ENCODE measurements at places on chromosomes 3 and 15.
A peak's percentile ranks its signal among the peaks of the same experiment; 100 is the strongest.

GRCh38 chr3:36303286-36303685, 77.0 kb upstream of the STAC start:
- no peak for DNase-seq

DNA sequence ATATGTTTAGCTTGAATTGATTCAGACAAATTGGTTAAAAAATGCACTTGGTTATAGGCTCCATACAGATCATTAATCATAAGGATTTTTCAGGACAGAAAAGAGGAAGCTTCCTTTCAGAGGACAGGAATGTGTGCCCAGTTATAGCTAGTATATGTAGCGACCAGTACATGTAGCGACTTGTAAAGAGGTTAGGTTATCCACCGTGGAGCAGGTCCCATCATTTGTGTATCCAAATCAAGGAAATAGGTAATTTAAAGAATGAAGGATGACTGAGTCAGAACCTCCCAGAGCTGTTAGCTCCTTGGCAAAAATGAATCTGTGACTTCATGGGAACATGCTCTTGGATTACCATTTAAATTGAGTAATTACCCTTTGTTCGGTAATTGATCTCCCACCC, 15.8 kb upstream of the P2RY12 start:
- no peak for DNase-seq

DNA sequence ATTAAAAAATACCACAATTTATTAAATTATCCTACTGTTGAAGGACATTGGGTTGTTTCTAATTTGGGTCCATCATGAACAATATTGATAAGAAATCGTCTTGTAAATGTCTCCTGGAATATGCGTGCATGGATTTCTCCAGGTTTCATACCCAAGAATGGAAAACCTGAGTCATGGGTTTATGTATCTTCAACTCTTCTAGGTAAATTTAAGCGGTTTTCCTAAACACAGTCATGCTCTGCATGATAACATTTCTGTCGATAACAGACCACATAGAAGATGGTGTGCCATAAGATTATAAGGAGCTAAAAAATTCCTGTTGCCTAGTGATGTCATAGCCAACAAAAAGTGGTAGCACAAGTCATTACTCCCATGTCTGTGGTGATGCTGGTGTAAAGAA, 39.9 kb upstream of the SCN5A start:
- DNase-seq = no peak

DNA sequence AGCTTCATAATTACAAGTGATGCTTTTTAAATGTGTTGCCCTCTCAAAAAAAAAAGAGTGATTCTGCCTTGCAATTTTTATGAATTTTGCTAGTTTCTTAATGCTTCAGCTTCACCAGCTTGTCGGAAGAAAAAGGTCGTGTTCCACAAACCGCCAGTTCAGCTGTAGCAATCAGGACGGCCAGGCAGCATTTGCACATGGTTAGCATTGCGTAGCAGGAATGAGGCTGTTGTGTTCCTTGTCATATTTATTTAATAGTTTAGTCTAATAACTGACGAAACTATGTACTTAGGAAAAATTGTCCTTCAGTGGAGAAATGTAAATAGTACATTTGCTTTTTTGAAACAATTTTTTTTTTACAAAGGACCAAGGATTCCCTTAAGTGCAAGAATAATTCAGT, 64.9 kb upstream of the SELENOK start:
- no peak for DNase-seq

DNA sequence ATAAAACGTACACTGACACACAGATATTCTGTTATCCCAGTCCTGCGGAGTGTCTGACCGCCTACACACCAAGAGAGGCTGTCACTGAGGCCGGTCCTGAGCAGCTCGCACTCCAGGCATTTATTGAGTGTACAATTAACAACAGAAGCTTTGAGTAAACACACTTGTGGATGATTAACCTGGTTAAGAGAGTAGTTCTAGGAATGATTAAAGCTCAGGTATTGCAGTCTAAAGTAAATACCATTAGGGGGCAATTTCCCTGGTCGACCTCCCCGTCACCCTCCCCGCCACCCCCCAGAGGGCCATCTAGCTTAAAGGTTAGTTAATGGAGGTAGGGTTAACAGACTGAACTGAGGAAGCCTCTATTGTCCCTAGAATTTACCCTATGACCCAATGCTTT, 1278.5 kb downstream of the NSUN3 start:
- DNase-seq = no peak

GRCh38 chr3:80040067-80040466, 272.3 kb upstream of the ROBO1 start:
- DNase-seq = no peak

DNA sequence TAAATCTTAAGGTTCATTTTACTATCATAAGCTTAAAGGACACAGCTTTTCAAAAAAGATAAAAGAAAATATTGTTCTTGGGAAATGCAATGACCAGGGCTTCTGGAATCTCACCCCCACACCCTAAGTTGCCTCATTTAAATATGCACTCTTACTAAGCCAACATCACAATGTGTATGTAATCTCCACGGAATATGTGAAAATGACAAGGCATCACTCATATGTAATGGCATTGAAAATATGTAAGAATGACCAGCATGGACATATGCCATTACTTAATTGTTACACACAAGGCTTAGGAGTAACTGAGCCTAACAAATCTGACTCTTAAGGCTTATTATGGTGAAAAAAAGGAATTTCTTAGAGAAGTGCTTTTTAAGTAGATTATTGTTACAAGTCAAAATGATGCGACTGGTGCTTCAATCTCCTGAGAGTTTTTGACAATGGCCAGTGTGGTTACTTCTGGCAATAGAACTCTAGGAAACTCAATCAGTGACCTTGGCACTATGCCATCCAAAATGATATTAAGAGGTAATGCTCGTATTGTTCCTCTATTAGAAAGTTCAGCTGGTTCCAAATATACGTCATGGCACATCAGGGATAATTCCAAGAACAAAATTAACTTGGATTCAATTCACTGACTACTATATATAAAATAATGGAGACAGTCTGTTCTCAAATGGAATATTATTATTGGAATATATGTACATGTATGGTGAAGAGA, 290.0 kb upstream of the PLSCR5 start:
- no peak for DNase-seq

DNA sequence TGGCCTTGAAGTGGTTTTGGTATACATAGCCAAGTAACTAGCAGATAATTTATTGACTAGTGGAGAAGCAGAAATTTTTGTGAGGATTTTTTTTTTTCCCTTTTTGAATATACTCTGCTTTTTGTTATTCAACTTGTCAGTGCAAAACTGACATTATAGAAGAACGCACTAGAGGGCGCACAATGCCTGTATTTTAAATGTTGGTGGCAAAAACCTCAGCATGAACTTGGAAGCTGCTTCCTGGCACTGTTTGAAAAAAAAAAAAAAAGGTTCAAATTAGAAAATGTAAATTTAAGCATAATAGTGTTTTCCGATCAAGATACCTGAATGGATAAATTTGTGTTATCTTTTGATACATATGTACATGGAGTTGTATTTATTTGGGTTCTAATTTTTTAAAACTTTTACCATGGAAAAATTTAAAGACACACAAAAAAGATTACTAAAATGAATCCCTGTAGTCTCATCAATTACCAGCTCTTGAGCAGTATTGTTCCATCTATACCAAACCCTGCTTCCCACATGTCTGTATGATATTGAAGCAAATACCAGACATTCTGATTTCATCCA, 56.0 kb downstream of the SLC25A26 start:
- peak; percentile 69 for DNase-seq

- DNase-seq = no peak
Measured at GRCh38 chr3:5317557-5317956, 130.1 kb downstream of the EDEM1 start.

DNA sequence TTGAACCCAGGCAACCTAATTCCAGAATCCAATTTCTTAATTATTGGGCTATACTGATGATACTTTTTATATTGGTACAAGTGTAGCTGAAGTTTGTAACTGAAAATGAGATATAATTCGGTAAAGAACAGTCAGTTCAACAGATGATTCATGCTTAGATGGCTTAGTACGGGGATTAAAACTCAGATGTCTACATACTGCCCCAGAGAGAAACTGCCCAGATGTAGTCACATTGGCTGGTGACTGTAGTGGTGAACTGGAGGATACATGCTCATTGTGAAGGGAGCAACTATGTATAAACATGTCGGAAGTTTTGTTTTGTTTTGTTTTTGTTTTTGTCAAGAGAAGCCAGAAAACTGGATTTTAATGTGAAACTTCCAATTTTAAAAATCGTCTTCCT, 179.6 kb downstream of the ADAMTSL3 start:
- no peak for DNase-seq

GRCh38 chr15:69035205-69035917, 20.9 kb downstream of the NOX5 start:
- peak; percentile 50 for DNase-seq

DNA sequence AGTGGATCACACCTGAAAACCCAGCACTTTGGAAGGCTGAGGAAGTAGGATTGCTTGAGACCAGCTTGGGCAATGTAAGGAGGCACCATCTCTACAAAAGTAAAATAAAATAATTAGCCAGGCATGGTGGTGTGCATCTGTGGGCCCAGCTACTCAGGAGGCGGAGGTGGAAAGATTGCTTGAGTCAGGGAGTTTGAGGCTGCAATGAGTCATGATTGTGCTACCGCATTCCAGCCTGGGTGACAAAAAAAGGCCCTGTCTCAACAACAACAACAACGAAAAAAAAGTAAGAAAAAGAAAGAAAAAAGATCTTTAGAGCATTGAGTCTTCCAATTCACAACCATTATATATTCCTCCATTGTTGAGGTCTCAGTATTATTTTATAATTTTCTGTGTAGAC, 192.4 kb upstream of the DPH6 start:
- no peak for DNase-seq

DNA sequence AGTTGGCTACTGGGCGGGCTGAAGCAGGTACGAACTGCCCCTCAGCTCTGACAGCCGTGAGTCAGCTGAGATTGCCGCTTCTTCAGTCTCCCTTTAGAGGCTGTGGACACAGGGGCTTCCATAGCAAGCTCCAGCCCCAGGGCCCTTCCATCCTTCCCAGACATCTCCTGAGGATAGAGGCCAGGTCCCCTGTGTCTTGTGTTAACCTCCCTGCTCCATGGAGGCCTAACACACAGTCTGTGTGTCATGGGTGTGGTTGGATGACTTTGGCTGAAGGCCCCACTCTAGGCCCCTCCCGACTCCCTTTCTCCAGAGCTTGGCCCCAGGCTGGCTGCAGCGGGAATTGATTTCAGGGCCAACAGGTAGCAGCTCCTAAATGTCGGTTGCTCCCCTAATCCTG, 116.1 kb upstream of the TLE3 start:
- DNase-seq = no peak

DNA sequence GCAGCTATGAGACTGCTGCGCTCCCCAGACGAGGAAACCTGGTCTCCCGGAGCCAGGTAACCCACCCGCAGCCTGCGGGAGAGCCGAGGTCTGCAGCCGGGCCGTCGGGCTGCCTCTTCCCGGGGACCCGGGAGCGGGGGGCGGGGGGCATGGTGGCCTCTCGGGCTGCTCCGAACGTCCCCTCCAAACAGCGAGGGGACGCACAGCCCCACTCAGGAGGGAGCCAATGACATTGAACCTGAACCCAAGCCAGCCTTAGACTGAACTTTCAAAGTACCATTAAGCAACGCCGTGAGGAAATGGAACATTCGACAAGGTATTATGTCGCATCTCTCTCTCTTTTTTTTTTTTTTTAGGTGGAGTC, 29.8 kb upstream of the ALDH1A3 start:
- DNase-seq = no peak

DNA sequence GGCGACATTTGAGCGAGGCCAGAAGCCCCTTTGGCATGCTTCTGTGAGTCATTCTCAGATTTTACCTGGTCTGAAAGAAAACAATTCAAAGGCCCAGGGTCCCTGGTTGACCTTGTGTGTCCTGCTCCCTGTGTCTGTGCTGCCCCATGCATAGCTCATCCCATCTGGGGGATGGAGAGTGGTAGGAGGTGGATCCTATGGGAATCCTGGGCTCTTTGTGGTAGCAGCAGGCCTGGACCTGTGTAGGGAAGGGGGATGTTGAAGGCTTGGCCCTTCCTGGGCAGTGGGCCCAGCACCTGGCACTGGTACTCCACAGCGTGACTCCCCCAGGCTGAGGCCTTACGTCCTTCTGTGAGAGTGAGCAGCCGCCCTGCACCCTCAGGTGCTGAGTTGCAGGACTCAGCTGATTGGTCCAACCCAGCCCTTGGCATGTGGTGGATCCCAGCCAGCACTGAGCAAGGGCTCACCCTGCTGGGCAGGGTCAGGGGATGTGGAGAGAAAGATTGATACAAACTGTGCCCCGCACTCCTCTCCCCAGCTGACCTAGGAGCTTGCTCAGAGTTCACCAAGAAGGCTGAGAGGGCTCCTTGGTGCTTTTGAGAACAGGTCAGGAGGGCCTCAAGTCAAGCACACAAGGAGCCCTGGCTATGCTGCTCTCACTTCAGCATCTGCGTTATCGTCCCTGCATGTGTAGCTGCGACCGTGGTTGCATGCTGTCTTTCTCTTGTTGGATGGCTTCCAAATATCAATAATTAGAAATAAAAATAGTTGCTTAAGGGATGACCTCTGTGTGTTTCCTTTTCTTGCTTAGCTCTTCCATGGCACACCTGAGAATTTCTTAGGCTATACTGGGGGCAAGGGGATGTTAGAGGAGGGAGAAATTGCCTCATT, 21.4 kb upstream of the JMJD7 start:
- DNase-seq = no peak

DNA sequence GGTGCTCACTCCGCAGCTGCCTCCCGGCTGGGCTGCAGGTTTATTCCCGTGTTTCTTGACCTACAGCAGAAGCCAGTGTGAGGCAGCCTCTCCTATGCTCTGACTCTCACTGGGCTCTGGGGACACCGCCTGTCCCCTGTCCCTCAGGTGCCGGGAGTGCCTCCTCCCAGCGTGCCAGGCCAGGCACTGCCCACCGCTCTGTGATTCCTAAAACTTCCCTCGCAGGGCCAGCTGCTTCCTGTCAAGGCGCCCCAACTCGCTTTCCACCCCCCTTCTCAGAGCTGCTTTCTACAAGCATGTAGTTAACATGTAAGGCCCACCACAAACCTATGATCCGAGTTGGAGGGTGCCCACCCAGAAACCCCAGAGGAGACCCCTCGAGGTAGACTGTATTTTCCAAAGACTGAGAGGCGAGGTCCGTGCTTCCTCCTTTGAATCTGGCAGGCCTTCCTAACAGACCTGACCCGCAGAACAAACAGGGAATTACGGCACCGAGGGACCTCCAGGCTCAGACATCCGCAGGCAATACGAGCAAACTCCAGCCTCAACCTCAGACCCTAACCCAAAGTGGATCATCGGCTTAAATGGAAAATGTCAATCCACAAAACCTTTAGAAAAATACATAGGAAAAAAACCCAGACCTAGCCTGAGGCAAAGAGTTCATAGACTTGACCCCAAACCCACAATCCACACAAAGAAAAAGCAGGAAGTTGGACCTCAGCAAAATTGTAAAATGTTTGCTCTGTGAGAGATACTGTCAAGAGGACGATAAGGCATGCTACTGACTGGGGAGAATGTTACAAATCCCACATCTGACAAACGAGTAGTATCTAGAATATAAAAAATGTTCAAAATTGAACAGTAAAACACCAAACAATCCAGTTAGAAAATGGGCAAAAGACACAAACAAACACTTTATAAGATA, 121.3 kb upstream of the IQSEC1 start:
- DNase-seq = no peak
